Left renal pelvis (tissue), 4 donors: ENCODE measurements at places on chromosomes 1 and 21. TPM values are rescaled to one million over a fixed set of nuclear protein-coding genes. Genes with fewer than 3 reads are reported as not detected.

- no peak for DNase-seq
Measured at GRCh38 chr1:47785561-47786271, 211.5 kb downstream of the TRABD2B start.

- DNase-seq: no peak
Measured at GRCh38 chr1:175118375-175119367, 51.0 kb downstream of the TNN start.

SERTAD4 gene
- polyA plus RNA-seq: 4.1 TPM

GRCh38 chr21:35565204-35565611 is 495.1 kb downstream of the SETD4 start:
- DNase-seq: no peak

AMY1C gene
- not detected for polyA plus RNA-seq

GRCh38 chr1:9817734-9818133 is 6.0 kb downstream of the CLSTN1 start:
- no peak for DNase-seq

DNA sequence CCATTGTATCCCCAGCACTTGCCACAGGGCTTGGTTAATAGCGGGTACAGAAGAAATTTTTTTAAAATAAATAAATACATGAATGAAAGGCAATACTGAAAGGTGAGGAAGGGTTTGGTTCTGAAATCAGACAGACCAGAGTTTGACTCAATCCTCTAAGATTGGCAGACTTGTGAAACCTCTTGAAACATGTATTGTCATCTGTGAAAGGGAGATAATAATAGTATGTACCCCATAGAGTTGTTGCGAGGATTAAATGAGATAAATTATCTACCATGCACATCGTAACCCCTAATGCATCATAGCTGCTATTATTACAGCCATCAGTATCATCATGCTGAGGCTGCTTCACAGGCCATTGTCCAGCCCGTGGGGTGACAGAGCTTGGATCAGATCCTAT is 41.4 kb downstream of the S1PR1 start:
- no peak for DNase-seq

DNA sequence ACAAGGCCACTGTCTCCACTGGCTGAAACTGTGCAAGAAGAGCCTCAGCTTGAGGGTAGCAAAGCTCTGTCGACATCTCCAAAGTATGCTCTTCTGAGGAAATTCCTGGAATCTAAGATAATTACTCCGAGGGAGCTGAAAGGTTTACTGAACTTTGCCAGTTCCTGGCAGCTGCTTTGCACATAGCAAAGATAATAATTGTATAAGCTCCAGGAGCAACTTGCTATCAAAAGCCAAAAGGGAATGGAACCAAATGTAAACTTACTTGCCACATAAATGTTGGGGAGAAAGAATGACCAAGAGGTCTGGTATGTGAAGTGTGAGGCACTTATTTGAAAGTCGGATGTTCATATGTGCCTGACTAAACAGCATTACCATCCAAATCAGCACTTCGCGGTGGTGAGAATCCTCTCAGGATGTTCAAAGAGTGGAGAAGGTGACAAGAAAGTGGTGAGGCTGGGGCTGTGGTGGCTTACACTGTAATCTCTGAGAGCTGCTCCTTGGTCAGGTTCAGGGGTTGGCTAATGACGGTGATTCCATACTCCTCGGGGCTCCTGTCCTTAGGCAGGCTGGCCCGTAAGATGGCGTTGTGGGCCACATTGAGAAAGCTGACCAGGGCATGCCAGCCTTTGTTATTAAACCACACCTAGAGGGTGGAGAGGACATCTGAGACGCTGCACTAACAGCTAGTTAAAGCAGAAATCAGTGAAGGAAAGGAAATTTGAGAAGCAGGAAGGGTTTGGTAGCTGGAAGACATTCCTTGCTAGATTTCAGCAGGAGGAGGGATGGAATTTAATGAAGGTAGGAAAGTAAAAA is 100.0 kb downstream of the ABCA4 start:
- no peak for DNase-seq

DNA sequence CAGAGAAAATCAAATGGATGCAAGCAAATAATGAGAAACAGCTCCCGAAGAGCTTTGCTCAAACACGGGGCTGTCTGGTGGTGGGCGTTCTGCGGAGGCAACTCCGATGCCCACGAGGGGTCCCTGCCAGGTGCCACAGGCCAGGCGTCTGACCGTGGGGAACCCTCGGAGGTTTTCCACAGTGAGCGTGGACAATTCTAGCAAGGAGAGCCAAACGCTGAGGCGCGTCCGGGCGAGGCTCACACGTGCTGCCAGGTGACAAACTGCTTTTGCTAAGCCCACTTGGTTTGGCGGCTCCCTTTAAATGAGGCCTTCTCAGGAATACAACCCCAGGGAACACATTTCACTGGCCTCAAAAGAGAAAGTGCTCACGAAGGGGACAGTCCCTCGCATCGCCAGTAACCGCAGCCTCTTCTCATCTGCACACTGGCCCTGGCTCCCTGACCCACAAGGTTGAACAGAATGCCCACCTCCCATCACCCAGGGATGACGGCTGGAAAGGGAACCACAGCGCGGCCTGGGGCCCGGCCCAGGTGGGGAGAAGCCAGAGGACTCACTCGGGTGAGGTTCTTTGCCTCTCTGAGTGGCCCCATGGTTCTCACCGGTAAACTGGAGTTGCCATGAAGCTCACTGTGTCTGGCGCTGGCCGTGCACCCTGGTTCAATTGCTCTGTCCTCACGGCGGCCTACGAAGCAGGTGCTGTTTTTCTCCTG is 97.4 kb downstream of the PRDM16 start:
- DNase-seq: no peak

DNA sequence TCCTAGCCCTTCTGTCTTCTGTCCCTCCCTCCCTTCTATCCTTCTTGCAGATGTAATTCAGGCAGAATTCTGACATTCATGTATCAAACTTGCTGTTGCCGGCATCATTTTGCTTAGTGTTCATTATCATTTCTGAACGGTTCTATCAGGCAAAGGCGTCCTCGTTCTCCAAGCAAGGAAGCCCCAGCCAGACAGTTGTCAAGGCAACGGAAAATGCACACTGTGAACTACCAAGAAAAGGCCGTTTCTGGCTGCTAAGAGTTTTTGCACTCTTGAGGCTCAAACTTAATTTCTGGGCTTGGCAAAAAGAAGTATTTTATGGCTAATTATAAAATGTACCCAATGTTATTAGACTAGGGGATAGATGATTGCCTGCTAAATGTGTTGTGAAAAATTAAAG is 164.7 kb upstream of the KCNJ15 start:
- no peak for DNase-seq

ADCY10 gene
- 0.24 TPM for polyA plus RNA-seq

GRCh38 chr1:204769997-204770396 is 84.5 kb upstream of the LRRN2 start:
- no peak for DNase-seq

DNA sequence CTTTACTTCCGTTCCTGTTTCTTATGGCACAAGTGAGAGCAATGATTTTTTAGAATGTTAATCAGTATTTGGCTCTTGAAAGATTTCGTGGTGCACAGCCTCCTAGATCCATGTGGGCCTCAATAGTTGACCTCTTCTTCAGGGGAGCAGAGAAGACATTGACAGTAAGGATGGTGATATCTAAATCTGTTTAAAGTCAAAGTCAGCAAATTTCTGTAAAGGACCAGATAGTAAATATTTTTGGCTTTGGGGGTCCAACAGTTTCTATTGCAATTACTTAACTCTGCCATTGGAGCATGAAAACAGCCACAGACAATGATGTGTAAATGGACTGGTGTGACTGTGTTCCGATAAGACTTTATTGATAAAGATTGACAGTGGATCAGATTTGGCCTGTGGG is 27.4 kb downstream of the TNN start:
- no peak for DNase-seq

GRCh38 chr1:201420608-201421002 is 925 bp downstream of the TNNI1 start:
- DNase-seq: no peak
